ENCODE measurements at places on chromosomes 1 and 21.

GRCh38 chr1:204321665-204322064, 38.1 kb downstream of the PLEKHA6 start:
- no peak for DNase-seq

GRCh38 chr1:168344517-168344916, 63.8 kb downstream of the TBX19 start:
- no peak for DNase-seq

DNA sequence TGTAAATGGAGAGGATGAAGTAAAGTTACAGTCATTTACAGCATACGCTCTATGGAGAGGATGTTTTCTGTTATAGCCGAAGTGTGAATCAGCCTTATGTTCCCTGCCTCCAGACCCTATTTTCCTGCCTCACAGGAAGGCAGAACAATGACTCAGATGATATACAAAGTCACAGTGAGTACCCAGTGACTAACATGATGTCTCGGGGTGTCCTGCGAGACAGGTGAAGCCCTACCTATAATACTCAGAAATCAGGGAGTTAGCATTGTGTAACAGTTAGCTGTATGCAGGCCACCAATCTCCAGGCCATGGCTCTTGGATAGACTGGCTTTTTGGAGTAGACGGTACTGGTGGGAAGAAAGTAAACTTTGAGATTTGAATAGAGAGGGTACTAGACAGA, 55.6 kb upstream of the FBXO28 start:
- DNase-seq, result no peak

DNA sequence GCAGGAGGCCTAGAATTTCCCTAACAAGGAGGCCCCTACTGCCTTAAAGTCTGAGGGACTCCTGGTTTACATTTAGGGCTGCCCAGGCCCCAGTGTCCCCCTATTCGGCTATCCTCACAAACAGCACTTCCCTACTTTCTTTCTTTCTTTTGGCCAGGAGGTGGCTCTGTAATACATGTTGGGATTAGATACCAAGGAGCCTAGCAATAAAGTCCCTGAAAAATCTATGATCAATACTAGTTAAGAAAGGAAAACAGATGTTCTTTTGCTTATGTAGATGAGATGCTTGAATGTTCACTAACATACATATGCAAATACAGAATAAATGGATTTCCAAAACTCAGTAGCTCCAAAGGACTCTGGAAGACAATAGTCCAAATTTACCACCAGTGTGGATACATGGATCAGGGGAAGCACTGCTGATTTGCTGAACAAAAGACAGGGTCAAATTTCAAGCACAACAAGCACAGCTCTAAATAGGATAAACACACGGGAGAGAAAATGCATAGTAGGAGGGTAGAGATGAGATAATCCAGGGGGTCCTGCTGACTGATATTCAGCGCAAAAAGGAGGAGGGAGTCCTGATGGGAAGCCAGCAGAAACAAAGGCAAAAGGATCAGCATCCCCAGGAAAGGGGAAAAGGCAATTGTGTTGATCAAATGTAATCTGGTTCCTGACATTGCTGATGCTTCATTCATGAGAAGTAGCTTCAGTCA, 240.0 kb downstream of the NUF2 start:
- DNase-seq, result no peak

DNA sequence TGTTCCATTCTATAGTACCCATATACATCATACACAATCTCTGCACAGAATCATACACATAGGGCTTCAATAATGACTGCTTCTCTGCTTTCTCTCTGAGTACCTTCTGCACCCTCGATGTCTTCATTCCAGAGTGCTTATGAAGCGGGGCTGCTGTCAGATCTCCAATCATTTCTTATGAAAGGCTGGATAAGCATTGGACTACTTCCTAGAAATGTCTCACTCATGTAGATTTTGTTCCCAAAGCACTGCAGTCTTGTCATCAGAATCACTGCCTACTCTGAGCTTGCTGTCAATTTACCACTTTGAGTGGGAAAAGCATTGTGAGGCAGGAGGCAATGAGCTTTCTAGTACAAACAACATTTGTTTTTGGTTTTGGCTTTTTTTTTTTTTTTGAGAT, 179.0 kb downstream of the SLC35F3 start:
- DNase-seq, result no peak

DNA sequence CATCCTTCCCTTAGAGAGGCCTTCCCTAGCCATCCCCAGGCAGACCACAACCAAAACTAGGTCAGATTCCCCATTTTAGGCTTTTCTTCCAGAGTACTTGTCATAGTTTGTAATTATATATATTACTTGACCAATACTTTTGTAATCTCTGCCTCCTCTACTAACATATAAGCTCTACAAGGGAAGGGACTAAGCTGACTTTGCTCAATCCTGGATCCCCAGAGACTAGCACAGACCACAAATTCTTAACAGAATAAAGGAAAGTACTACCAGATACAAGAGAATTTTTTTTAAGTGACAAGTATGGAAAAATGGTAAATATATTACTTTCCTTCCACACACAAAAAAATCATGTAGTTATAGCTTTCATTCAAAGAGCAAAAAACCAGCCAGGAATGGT, 2.0 kb downstream of the ZMYM6 start:
- no peak for DNase-seq

Measured in stimulated activated CD4-positive, alpha-beta T cell treated with anti-CD3 and anti-CD28 coated beads, TNF-alpha, amount 100 ng/mL, for 48 hours (primary cell).